ENCODE measurements at places on chromosomes 11 and 22. TPM values are rescaled to one million over a fixed set of nuclear protein-coding genes. Genes with fewer than 3 reads are reported as not detected.

Gene CARD18
- polyA plus RNA-seq, result not detected

DNA sequence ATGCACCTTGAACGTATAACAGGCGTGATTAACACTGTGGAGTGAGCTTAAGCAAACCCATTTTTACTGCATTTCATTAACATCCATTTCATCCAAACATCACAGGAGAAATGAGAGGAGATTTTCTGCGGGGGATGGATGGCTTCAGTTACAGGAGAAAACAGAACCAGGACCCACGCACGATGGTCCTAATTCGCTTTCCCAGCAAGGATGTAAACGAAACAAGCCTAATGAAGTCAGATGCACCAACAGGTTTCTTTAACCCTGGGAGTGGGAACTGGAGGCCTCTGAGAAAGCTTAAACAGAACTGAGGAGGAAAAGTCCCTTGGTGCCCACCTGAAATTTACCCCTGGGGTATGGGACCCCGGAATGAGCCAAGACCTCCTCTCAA is 2.7 kb downstream of the CADM1 start:
- no peak for DNase-seq

DNA sequence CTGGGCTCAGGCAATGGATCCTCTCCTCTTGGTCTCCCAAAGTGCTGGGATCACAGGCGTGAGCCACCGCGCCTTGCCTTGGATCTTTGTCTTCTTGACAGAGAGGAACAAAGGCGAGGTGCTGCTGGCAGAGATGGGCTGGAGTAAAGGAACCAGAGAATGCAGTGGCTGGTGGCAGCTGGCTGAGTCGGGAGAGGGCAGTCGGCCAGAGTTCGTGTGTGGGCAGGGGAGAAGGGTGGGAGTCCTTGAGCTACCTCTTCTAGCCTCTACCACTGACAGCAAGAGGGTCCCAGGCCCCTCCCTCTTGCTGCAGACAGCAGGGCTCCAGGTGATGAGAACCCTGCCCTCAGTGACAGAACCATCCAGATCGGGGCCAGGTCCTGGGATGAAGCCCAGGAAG is 86.2 kb upstream of the LINC01488 start:
- no peak for DNase-seq

DNA sequence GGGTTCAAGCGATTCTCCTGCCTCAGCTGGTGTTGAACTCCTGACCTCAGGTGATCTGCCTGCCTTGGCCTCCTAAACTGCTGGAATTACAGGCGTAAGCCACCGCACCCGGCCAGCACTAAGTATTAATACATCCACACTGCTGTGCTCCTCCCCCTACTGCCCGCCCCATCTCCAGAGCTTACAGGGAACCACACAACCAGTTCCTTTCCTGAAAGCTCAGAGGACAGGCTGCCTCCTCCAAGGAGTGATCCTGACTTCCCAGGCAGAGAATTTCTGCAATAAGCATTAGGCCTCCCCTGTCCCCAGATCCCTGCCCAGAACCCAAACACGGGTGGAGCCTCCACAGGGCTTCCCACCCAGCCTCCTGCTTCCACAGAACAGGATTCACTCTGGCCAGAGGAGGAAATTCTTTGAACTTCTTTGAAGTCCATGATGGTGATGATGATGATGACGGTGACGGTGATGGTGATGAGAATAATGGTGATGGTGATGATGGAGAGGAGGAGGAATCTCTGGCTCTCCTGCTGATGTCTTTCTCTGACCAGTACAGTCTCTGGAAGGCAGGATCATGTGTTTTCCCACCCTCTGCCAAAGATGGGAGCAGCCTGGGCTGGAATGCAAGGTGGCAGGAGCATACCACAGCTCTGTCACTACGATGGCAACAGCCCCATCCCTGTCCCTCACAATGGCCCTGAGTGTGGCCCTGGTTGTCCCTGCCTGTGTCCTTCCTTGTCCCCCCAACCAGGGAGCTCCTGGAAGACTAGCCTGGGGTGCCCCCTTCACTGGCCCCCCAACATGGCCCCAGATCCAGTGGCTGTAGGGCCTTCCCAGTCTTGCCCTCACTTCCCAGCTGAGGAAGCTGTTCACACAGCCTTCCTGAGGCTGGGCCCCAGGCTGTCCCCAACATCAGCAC is 33.5 kb upstream of the CSNK1E start:
- no peak for DNase-seq

GRCh38 chr11:8709777-8710176 is 27.2 kb downstream of the RPL27A start:
- no peak for DNase-seq

DNA sequence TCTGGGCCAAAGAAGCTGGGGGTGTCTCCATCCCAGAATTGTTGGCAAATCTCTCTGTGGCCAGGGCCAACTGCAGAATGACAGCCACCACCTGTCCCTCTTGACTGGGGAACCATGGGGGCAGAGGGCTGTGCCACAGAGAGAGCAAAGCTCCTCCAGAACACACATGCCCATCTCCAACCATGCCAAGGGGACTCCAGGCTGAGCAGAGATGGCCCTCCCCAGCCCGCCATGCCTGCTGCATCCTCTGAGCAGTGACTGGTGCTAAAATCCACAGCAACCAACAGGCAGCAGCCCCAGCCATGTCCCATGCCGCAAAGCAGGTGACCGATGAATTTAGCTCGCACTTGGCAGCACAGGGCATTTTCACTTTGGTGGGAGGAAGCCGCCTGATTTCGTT is 45.0 kb downstream of the LARGE1 start:
- DNase-seq, result no peak

- peak; percentile 49 for DNase-seq
Measured at GRCh38 chr11:46120346-46121300, 631 bp downstream of the PHF21A start.

GRCh38 chr11:60376601-60377000 is 1.7 kb upstream of the MS4A7 start:
- no peak for DNase-seq

Gene OR2AG1
- not detected for polyA plus RNA-seq

DNA sequence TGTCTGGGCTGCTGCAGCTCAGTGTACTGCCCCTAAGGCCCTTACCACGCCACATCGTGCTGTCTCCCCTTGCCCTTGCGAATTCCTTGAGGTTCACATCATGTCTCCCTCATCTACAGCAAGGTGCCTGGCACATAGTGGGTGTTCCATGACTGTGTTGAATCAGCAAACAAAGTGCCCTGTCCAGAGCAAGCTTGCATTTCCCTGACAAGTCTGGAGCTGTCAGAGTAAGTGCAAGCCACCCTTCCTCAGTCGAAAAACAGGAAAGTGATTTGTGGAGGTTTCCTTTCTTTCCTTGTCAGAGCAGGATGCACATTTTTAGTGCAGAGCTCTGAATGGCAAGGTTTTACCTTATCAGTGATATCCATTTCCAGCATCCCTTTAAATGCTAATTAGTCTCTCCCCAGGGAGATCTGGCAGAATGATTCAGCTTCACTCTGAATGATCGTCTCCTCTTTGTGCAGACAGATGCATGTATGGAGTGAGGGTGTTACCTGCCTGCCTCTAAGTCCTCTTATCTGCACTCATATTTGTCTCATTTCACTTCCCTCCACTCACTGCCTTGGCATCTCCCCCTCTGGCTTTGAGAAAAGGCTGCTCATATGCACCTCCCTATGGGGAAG is 331.2 kb downstream of the TMEM135 start:
- no peak for DNase-seq

Gene SYT9
- 4.9 TPM for polyA plus RNA-seq

DNA sequence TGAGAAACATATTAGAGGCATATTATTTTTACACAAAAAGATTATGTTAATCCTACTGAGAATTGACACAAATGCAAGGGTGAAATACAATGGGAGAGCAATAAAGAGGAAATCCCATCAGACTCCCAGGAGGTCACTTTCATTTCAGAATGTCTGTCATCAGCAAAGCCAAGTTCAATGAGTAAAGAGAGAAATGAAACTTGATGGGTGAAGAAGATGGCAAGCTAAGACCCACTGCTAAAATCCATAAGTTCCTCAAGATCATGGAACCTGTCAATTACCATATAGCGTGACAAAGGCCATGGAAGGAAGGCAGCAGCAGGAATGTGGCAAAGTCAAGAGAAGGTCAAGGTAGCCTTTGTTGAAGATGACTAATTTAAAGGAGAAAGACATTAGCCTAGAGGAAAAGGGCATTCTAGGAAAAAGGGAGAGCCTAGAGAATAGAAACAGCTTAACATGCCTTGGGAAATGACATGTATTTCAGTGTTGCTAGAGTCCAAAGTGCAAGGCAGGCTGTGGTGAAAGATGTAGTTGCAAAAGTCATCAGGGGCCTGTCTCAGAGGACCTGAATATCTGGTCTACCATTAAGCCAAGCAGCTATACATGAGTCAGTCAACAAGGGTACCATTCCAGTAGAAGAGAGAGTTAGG is 43.1 kb downstream of the FAM168A start:
- no peak for DNase-seq

- DNase-seq, result no peak
Measured at GRCh38 chr11:45393826-45394225, 107.7 kb upstream of the SYT13 start.

DNA sequence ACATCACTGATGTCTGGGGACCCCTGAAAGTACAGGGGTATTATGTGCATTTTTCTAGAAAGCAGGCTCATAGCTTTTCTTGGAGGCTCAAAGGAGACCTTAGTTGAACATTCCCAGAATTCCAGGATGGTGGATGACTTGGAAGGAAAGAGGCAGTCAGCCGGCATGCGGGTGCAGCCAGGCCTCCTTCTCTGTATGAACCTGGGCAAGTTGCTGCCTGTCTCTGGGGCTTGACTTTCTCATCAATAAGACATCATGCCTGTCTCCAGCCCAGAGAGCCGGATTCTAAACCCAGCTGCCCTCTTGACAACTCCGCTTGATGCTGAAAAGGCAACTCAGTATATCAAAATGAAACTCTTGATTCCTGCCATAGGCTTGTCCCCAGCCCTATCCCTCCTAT is 12.6 kb downstream of the MS4A15 start:
- no peak for DNase-seq

- DNase-seq, result no peak
Measured at GRCh38 chr11:95337972-95338429, 107.0 kb upstream of the SESN3 start.

- no peak for DNase-seq
Measured at GRCh38 chr11:91100427-91100826, 877.6 kb upstream of the CHORDC1 start.

GRCh38 chr22:23302171-23303002 is 122.1 kb downstream of the BCR start:
- no peak for DNase-seq

GRCh38 chr11:57792060-57792541 is 30.5 kb downstream of the CTNND1 start:
- no peak for DNase-seq

All from right renal pelvis (tissue), 4 donors.